NCI-H1694 treated with DMSO at 0.1 percent for 48 hours (cell line): ENCODE measurements at places on chromosomes 2 and 18.

- no peak for DNase-seq
These were observed 109.6 kb downstream of the ICOS start for GRCh38 chr2:204046145-204046544.

- DNase-seq: no peak
These were observed 7.6 kb upstream of the GPBAR1 start for GRCh38 chr2:218253232-218253625.

DNA sequence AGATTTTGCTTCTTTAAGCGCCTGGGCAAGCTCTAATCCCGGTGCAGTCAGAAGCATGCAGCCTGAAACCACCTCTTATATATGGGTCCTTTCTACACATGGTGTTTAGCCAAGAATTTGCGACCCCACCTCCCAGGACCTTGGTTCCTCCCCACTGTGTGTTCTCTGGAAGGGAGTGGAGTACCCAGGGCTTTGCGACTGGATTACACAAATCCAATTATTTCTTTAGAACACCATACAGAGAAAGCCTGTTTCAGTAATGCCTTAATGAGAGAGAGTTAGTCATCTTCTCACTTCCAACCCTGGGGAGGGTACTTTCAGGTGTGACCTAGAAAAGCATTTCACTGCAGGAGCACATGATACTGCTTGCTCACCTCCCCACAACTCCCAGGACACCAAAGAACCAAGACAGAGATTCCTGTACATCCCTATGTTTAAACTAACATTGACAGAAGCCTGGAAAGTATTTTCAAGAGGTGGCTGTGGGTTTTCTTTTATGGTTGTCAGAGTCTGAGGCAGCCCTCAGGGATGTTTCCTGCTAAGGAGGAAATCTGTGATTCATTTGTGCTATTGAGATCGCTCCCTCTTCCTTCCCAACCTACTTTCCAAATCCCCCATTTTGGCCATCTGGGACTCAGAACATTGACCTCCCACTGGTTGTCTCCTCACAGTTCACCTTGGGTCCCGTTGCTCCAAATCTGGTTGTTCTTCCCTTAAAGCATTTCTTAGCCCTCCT lies at the start of gene CAPN14:
TSS of gene CAPN14 (minus strand) at position 51 of the 736 bp plus-strand sequence. CDS start 12,068 bp downstream, outside the sequence.
- no peak for DNase-seq

DNA sequence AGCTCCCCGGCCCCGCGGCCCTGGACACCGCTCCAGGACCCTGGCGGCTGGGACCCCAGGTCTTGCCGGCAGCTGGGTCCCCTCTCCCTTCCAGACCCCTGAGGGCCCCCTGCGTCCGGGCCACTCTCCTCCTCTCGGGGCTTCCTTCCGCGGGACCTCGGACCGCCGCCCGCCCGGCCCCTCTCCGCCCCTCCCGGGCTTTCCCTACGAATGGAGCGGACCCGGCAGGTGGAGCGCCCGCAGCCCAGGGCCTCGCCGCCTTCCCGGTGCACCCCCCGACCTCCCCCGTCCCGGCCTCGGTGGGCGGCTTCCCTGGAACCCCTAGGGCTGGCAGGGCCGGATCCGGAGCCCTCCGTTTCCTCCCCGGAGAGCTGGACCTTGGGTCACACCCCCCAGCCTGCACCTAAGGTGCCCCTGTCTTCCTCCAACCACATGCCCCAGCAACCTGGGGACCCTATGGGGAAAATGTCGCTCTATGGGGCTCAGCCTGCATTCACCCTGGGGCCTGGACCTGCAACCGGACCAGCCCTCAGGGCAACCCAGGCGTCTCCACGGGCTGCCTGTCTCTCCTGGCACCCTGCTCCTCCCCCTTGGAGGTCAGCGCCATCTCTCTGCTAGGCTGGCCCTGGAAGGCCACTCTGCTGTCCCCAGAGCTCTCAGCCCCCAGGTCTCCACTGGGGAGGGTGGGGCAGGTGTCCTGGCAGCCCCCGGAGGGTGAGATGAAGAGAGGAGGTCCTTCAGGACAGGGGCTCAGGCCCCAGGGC lies 730 bp downstream of the B3GNT7 start:
- no peak for DNase-seq

GRCh38 chr18:58175786-58176176 lies 131.8 kb downstream of the NEDD4L start:
- peak; percentile 69 for DNase-seq

GRCh38 chr2:40546439-40547191 lies 94.7 kb upstream of the SLC8A1 start:
- DNase-seq: no peak

GRCh38 chr2:236051806-236052205 lies 116.4 kb downstream of the GBX2 start:
- no peak for DNase-seq

DNA sequence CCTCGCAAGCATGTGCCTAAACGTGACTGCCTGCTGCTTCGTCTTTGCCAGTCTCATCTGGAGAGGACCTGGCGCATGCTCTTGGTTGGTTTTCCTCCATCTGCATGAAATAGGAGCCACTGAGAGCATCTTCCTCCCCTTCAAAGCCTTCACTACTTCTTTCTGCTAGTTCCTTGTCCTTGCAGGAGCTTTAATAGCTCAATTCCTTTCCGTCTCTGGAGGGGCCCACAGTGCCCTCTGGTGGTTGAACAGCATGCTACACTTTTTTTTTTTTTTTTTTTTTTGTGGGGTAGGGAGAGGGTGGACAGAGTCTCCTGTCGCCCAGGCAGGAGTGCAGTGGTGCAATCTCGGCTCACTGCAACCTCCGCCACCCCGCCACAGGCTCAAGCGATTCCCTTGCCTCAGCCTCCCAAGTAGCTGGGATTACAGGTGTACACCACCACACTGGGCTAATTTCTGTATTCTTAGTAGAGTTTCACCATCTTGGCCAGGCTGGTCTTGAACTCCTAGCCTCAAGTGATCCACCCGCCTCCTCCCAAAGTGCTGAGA lies 59.6 kb downstream of the SP110 start:
- peak; percentile 33 for DNase-seq

- DNase-seq: no peak
These were observed 60.9 kb upstream of the OSR1 start for GRCh38 chr2:19419211-19419880.

- DNase-seq: no peak
These were observed 69.8 kb downstream of the MAP3K20 start for GRCh38 chr2:173145454-173145853.

- no peak for DNase-seq
These were observed 60.2 kb upstream of the SPP2 start for GRCh38 chr2:233990261-233990798.

DNA sequence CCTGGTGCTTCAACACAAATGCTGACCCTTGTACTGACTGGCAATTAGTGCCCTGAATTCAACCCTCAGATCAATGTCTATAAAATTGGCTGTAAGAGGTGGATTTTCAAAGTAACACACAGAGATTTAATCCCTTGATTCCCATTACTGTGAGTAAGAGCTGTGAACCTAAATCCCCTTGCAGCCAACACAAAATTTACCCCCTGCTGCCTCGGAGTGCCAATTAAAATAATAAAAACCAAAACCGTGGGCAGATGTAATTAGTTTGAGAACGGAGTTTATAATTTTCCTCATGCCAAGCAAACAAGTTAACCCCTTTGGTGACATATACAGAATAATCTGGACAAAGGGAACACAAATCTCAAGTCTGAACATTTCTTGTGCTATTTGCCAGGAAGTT lies 55.8 kb upstream of the REV1 start:
- no peak for DNase-seq

DNA sequence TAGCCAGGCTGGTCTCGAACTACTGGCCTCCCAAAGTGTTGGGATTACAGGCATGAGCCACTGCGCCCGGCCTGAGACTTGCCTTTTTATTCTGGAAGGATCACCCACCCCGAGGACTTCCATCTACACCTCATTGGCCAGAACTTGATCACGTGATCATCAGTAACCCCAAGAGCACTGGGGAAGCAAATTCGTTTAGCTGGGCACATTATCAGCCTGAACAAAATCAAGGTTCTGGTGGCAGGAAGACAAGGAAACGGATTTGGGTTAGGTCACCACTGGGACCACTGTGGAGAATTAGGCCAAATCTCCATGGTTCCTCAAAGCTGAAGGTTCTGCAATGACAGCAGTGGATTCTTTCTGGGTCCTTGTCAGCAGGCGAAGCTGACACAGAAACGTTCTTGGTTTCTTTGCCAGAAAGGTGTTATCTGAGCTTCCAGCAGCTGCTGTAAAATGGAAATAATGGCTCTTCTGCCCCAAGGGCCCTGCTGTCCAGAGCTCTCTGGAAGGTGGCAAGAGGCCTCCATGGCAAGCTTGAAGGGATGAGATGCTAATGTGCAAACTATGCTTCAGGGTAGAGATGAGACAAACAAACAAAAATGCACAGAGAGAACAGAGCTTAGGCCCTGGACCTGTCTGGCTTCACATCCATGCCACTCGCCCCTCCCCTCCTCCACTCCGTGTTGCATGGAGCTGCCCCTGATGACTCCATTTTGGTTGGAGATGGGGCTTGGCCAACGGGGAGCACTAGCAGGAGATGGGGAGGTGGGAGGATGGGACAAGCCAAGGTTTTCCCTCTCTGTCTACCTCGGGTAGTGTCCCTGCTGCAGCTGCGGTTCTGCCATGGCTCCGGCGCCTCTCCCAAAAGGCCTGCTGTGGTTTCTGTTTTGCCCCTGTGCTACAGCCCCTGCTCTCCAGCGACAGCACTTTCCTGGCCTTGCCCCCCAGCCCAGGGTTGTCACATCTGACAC lies 28.4 kb downstream of the TMEM177 start:
- no peak for DNase-seq

DNA sequence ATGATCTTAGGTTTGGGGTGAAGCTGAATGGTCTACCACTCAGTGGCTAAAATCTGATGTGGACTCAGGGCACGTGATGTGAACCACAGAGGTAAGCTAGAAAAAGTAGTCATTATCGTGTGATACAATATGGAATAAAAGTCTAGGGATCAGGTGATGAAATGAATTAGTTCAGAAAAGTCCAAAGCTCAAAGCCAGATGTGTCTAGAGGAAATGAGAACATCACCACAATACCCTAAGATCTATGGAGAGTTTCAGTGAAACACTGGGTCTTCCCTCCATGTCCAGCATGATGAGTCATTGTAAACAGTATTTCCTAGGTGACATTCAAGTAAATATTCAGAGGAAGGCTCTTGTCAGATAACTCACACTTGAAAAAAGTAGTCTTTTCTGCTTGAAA lies 1257.4 kb upstream of the ZEB2 start:
- DNase-seq: no peak

DNA sequence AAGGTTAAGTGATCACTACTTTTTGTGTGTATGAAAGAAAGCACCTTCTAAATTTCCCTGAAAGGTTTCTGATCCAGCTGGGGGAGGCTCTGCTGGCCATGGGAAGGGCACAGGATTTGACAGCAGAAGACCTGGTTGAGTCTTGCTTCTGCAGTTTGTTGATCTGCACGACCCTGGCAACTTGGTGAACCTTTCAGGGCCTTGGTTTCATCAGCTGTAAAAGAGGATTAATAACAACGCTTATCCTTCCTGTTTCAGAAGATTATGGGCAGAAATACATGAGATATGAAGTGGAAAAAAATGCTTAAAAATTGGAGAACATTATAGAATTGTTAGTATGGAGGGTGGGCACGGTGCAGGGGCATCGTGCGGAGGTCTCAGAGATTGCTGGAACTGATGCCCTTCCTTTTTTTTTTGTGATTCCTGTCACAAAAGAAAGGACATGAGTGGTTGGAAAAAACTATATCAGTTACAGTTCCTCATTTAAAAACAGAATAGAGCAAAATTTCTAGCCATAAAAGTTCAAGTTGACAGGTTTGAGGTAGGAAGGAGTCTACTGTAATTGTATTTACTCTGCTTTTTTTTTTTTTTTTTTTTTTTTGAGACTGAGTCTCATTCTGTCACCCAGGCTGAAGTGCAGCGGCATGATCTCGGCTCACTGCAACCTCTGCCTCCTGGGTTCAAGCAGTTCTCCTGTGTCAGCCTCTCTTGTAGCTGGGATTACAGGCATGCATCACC lies 47.4 kb downstream of the MFSD6 start:
- DNase-seq: no peak

GRCh38 chr2:48496849-48497248 lies 33.1 kb upstream of the STON1 start:
- DNase-seq: no peak

GRCh38 chr2:20523073-20523798 lies 76.4 kb downstream of the RHOB start:
- no peak for DNase-seq

DNA sequence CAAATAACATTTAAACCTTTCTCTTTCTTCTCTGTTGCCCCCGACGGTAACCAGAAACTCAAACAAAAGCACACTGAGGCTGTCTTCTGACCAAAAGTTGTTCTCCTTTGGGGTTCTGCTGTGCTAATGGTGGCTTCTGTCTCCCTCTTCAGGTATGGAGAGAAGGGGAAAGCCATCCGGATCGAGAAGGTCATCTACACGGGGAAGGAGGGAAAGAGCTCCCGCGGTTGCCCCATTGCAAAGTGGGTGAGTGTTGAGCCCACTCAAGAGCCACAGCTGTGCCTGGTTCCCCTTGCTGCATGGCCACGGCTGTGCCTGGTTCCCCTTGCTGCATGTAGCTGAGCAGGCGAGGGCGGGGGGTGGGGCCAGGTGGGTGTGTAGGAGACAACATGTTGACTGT lies 67.4 kb downstream of the BOLA3 start:
- DNase-seq: no peak

GRCh38 chr2:211652327-211652726 lies 886.3 kb downstream of the ERBB4 start:
- no peak for DNase-seq

- no peak for DNase-seq
These were observed 35.7 kb downstream of the WDR43 start for GRCh38 chr2:28930205-28930604.

- no peak for DNase-seq
These were observed 106.7 kb downstream of the MBP start for GRCh38 chr18:77025831-77026363.

DNA sequence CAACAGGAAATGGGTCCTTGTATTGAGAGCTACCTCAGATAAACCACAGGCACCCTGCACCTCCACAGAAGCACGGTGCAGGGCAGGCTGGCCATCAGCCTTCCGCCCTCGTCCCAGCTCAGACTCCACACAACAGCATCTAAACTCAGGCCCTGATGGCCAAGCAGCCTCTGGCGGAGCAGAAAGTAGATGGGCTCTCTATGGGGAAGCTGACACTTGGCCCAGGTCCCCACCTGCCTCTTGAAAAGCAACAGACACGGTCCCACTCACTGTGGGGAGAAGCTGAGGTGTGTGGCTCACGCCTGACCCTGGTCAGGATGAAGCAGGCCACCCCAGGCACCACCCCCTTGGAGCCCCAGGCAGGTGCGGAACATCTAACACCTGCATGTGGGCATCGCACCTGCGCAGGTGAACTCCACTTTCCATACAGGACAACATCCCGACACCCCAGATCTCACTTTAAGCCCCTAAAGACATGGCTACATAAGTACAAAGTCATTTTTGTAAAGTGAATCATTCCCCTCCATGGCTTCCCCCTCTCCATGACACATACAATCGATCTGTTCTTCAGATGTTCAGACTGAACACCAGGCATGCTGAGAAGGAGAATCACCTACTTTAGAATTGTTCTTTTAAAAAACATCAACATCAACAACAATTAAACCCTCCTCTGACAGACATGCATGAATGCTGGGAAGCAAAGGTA lies 208.4 kb downstream of the ZBTB7C start:
- DNase-seq: no peak

GRCh38 chr2:215271446-215271845 lies 40.4 kb upstream of the ATIC start:
- no peak for DNase-seq
